ENCODE measurements at places on chromosomes 5 and 9.

DNA sequence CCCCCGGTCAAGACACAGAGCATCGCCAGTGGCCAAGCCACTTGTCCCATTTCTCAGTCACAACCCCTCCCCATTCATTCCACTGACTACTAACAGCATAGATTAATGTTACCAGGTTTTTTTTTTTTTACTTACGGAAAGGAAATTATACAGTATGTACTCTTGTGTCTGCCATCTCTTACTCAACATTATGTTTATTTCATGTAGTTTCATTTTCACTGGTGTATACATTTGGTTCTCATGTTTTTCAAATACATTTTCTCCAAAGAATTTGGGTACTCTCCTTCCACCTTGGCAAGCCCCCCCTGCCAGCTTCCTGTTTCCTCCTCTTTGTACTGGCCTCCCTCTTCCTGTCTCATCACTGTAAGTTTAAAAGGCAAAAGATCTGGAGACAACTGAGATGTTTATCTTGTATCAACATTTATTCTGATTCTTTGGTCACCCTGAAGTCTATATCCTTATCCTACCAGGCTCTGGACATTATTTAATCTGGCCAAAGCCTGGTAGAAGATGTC lies 207.3 kb downstream of the SAXO1 start:
- no peak for DNase-seq

- no peak for DNase-seq
Measured at GRCh38 chr5:18394443-18394804, 760.2 kb downstream of the TAF11L14 start.

DNA sequence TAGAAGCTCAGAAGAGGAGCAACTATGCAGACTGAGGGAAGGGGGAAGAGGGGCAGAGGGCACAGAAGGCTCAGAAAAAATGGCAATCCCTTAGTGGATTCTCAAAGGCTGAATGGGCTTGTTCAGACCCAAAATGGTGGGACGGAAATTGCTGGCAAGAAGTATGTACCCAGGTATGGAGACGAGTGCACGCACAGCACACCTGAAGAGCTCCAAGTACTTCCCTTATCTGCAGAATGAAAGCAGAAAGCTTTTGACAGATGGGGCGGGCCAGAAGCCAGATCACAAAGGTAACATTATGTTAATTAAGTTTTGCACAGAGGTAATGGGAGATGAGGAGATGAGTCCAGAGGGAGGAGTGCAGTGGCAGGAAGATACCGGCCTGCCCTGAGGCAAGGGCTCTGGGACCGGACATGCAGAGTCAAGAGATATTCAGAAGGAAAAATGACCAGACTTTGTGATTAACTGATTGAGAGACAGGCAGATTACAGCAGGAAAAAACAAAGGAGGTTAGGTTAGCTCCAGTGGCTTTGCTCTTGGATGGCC lies 138.1 kb upstream of the PIK3R1 start:
- no peak for DNase-seq

- DNase-seq = no peak
Measured at GRCh38 chr9:19481121-19481870, 72.5 kb downstream of the ACER2 start.

GRCh38 chr5:66989286-66989685 lies 207.3 kb downstream of the CD180 start:
- no peak for DNase-seq

GRCh38 chr5:133079048-133079447 lies 27.2 kb downstream of the HSPA4 start:
- no peak for DNase-seq

DNA sequence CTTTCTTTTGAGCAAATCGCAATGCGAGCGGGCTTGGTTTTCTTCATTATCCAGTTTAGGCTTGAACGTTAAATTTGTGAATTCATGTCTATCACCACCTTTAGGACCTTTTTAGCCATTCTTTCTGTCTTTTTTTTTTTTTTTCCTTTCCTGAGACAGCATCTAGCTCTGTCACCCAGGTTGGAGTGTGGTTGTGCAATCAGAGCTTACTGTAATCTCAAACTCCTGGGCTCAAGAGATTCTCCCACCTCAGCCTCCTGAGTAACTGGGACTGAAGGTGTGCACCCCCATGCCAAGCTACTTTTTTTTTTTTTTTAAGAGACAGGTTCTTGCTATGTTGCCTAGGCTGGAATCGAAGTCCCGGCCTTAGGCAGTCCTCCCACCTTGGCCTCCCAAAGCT lies 39.2 kb upstream of the LRRC14B start:
- no peak for DNase-seq

DNA sequence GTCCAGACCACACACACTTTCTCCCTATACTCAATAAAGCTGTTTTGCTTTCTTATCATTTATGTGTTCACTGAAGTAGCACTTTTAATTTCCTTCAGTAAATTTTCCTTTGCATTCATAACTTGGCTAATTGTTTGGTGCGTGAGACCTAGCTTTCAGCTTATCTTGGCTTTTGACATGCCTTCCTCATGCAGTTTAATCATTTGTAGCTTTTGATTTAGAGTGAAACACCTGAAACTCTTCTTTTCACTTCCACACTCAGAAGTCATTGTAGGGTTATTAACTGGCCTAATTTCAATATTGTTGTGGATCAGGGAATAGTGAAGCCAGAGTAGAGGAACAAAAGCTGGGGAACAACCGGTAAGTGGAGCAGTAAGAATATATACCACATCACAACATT lies 114.7 kb downstream of the ST8SIA4 start:
- DNase-seq = no peak

DNA sequence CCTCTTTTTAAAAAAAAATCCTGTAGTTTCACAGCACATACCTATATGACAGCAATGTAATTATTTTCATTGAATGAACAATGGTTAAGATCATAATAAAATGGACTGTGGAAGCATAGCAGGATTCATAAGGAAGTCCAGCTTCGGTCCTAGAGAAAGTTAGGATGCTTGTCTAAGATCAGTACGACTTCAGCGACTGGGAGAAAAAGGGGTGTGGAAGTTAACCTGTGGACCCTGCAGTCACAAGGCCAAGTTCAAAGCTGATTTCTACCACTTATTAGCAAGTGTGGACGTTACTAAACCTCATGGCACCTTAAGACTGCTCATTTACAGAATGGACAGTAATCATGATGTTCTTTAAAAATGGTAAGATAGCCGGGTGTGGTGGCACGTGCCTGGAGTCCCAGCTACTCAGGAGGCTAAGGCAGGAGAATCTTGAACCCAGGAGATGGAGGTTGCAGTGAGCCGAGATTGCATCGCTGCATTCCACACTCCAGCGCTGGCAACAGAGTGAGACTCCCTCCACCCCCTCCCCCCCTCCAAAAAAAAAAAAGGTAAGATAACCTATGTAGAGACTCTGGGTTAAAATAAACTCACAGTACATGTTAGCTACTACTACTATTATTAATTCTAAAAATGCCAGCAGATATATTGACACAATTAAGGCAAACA lies 71.6 kb upstream of the PCA3 start:
- no peak for DNase-seq

- no peak for DNase-seq
Measured at GRCh38 chr9:85199866-85200495, 530.5 kb downstream of the NTRK2 start.

- DNase-seq = no peak
Measured at GRCh38 chr9:341634-342421, 127.2 kb downstream of the DOCK8 start.

GRCh38 chr5:56659971-56660370 lies 155.4 kb upstream of the MAP3K1 start:
- no peak for DNase-seq

- no peak for DNase-seq
Measured at GRCh38 chr9:89743216-89743572, 138.4 kb downstream of the GADD45G start.

DNA sequence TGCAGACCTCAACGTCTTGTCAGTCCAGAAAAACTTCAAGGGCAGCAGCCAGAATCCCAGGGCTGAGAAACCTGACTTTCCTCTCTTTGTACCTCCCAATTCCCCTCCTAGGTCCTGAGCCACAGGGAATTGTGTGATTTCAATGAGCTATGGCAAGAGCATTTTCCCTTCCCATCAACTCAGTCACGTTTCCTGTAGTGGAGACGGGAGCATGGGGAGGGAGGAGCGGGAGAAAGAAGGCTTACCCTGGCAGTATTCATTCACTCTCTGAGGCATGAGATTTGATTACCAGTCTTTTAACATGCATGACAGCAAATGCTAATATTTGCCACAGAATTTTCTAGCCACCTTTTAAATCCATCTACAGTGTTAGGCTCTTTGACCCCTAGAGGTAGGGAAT lies 109.4 kb upstream of the TBCA start:
- no peak for DNase-seq

DNA sequence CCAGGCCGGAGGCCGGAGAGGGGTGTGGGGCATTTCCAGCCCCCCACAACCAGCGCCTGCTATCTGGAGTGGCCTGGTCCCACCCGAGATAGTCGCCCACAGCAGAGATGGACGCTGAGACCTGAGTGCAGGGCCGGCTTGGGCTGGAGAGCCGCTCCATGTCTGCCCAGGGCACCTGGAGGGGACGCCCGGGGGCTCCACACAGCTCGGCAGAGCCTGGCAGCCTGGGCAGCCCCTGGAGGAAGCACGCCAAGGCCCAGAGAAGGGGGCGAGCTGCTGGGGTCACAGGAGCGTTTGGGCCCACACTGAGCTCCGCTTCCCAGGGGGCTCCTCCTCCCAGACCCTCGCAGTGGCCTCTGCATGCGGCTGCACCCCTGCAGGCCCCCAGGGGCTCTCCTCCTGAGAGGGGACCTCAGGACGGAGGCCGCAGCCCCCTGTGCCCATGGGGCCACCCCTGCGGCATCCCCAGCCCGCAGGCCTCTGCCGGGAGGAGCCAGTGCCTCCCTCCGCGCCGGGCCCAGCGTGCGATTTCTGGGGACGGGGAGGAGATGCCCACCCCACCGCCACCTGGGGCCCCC lies 42.2 kb upstream of the EGFL7 start:
- DNase-seq = no peak

DNA sequence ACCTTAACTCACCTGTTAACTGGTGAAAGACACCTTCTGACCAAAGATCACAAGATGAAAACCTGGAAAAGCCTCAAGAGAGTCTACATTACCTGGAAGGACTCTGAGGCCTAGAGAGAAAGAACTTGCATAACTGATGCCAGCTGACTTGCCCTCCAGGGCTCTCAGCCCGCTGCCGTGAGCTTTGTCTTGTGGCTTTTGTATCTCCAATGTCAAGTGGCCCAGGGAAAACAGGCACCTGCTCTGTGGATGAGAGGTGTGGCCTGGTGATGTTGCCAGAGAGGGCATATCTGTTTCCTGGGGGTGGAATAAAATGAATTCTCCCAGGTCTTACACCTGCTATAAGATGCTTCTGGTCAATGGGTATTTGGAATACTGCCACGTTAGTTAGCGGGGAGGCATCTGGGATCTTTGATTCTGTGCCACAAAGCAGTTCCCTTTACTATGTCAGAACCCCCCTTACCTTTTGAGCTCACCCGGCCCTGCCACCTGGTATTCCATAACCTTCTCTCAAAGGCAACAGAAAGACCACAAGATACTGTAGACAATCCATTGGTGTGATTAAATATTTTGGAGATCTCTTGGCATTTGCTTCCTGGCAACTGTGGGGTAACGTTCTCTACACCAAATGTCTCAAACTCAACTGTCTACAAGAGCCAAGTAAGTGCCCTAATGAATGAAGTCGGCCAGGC lies 54.9 kb upstream of the N4BP3 start:
- DNase-seq = no peak

DNA sequence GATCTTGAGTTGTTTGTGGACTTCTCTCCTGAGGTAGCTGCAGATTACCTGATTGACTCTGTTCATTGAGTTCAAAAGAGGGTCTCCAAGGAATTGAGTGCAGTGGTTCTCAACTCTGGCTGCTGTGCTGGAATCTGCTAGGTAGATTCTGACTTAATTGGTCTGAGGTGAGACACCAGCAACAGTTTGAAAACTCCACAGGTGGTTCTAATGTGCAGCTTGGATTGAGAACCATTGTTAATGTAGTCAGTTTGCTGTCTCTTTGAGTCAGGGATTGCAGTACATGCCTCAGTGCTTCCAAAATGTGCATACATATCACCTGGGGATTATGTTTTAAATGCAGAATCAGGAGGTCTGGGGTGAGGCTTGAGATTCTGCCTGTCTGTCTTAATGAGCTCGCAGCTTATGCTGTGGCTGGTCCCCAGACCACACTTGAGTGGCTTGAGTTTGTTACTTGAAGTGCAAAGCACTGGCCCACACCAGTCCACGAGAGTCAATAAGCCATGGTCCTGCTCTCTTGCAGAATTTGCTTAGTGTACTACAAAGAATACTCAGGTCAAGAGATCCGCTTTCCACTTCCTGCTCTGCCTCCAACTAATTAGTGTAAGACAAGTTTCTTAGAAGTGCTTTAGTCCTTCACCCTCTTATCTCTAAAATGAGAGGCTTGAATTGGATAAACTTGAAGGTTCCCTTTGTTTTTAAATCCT lies 82.3 kb downstream of the ATG10 start:
- DNase-seq = no peak

DNA sequence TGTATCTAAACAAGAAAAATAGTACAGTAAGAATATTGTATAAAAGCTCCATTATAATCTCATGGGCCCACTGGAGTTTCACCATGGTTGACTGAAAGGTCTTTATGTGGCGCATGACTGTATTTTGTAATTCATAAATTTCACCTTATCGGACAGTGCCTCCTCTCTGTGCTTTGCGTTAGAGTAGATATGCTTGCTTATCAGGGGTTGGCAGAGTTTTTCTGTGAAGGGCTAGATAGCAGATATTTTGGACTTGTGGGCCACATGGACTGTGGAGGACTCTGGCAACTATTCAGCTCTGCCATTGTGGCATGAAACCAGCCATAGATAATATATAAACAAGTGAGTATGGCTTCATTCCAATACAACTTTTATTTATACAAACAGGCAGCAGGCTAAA lies 23.2 kb downstream of the GAPVD1 start:
- DNase-seq = no peak

- no peak for DNase-seq
Measured at GRCh38 chr5:98872674-98873073, 56.1 kb downstream of the CHD1 start.

DNA sequence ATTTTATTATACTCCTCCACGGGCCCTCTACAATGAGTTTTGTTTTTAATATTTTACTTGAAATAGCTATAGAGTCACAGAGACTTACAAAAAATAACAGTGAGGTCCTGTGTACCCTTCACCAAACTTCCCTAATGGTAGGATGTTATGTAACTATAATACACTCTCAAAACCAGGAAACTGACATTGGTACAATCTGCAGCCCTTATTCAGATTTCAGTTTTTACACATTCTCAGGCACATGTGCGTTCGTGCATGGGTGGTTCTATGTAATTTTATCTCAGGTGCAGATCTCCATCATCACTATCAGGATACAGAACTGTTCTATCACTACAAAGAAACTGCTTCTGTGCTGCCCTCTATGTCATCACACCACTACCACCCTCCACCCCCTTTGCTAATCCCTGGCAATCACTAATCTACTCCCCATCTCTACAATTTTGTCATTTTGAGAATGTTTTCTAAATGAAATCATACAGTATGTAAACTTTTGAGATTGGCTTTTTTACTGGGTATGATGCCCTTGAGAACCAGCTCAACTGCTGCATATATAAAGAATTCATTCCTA lies 16.4 kb downstream of the RAB14 start:
- no peak for DNase-seq

GRCh38 chr5:144201588-144201987 lies 30.9 kb downstream of the KCTD16 start:
- DNase-seq = no peak

Data from stimulated activated CD8-positive, alpha-beta memory T cell treated with anti-CD3 and anti-CD28 coated beads, Interleukin-4, amount 100 ng/mL, for 4 hours (primary cell).